ENCODE measurements at places on chromosomes 1 and 21. TPM values are rescaled to one million over a fixed set of nuclear protein-coding genes. Genes with fewer than 3 reads are reported as not detected.

The TNFRSF9 gene
- 0.14 TPM for total RNA-seq

The CRP gene
- total RNA-seq, result not detected

The OLFM3 gene
- total RNA-seq, result not detected

The HPCAL4 gene
- not detected for total RNA-seq

The RNF115 gene
- total RNA-seq, result 7.4 TPM

The AMPD1 gene
- total RNA-seq, result not detected

The KRTAP13-2 gene
- total RNA-seq, result not detected

The GPR153 gene
- 7.5 TPM for total RNA-seq

The PDE4B gene
- total RNA-seq, result not detected

The IFNLR1 gene
- total RNA-seq, result 10.9 TPM

The MTHFR gene
- total RNA-seq, result 11.5 TPM

The KRTAP19-5 gene
- not detected for total RNA-seq

The FCRL6 gene
- not detected for total RNA-seq

The HSD3B2 gene
- total RNA-seq, result not detected

The FMO1 gene
- not detected for total RNA-seq

The NUP210L gene
- not detected for total RNA-seq

The OR2L3 gene
- not detected for total RNA-seq

The KRTAP12-1 gene
- total RNA-seq, result not detected

The ERG gene
- 0.49 TPM for total RNA-seq

The LENEP gene
- not detected for total RNA-seq

The DCAF8 gene
- total RNA-seq, result 53.6 TPM

The NPHP4 gene
- total RNA-seq, result 9.2 TPM

The CAPN8 gene
- 1.1 TPM for total RNA-seq
